ENCODE measurements at places on chromosomes 4 and X.

GRCh38 chr4:30939684-30940083 lies 219.5 kb downstream of the PCDH7 start:
- H3K27ac ChIP-seq = no peak overlapping the region
- no peaks in the 10 kb centered on the region for H3K4me1 ChIP-seq
- H3K4me3 ChIP-seq = no peak overlapping the region
- H3K27me3 ChIP-seq = no peaks in the 10 kb centered on the region

DNA sequence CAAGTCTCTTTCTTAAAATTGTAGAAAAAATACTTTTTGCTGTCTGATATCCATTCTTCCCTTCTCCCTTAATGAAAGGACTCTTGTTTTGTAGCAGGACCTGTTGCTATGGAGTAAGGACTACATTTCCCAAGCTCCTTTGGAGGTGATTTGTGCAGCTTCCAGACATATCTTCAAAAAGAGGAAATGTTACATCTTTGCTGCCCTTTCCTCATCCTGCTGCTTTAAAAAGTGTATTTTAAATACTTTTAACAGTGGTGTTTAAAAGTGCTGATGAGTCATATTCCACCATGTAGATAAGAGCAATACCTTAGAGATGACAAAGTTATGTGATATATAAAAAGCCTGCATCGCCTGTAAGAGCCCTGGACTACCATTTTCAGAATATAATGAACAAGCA lies 98.7 kb downstream of the CFAP299 start:
- no peak overlapping the region for H3K27ac ChIP-seq
- no peaks in the 10 kb centered on the region for H3K4me1 ChIP-seq
- no peaks in the 10 kb centered on the region for H3K27me3 ChIP-seq
- no peak for DNase-seq
- no peaks in the 10 kb centered on the region for H3K36me3 ChIP-seq
- no peak overlapping the region for H3K4me3 ChIP-seq

DNA sequence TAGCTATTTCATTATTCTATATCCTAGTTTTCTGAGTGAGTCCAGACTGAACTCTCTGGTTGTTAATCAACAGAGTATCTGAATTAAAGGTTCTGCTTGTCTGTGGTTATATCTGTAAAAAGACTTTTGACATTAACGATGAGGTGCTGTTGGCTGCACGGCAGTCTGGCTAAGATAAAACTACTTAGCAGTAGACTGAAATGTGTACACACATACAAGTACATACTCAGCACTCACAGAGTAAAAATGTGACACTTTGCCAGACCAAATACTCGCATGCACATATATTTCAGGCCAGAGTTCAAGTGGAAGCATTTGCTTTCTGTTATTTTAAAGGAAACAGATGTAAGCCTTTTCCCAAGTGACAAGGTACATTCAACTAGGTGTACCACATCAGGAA lies 80.5 kb downstream of the PRDM5 start:
- no peaks in the 10 kb centered on the region for H3K27me3 ChIP-seq
- no peak overlapping the region for H3K27ac ChIP-seq
- DNase-seq = no peak
- no peak overlapping the region for H3K4me3 ChIP-seq
- H3K4me1 ChIP-seq = no peaks in the 10 kb centered on the region
- H3K36me3 ChIP-seq = no peaks in the 10 kb centered on the region

DNA sequence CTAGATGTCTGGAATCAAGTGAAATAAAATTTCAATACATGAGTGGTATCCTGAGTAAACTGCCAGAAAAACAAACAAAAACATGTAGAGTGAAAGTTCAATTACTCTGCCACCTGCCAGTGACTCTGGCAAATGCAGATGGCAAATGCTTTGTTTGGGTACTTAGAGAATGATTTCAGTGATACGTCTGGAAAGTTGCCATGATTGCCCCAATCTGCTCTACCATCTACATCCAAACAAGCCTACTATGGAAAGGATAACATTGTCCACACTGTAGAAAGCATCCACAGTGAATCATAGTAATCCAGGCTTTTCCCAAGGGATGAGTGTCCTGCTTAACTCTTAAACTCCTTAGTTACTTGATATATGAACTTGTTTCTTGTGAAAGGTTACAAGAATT lies 3.4 kb downstream of the SPATA4 start:
- no peak for DNase-seq
- H3K4me1 ChIP-seq = peaks cover 12% of the 10 kb centered on the region
- peaks cover 28% of the 10 kb centered on the region for H3K27me3 ChIP-seq
- no peak overlapping the region for H3K27ac ChIP-seq
- no peak overlapping the region for H3K4me3 ChIP-seq

GRCh38 chr4:16329125-16329796 lies 103.0 kb upstream of the TAPT1 start:
- H3K4me1 ChIP-seq = no peaks in the 10 kb centered on the region
- no peak overlapping the region for H3K27ac ChIP-seq
- no peak for DNase-seq
- no peaks in the 10 kb centered on the region for H3K36me3 ChIP-seq
- peaks cover 4% of the 10 kb centered on the region for H3K27me3 ChIP-seq

DNA sequence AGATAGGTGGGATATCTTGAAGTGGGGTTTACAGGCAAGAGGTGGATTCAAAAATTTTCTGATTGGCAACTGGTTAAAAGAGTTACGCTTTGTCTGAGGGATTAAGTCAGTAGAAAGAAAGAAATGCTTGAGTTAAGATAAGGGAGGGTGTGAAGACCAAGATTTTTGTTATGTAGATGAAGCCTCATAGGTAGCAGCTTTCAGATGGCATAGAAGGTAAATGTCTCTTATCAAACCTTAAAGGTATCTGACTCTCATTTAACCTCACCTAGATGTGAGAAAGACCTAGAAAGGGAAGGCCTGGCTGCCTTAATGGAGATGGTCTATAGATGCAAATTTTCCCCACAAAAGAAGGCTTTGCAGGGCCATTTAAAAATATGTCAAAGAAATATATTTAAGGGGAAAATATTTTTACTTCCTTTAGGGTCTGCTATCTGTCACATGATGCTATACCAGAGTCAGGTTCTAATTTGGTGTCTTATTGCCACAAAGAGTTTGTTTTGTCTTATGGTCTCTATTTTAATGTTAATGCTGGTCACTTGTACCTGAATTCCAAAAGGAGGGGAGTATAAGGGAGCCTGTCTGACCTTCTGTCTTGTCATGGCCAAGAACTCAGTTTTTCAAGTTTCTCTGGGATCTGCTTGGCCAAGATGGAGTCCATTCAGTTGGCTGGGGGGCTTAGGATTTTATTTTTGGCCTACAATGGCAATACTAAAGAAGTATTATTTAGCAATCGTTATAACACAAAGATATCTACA lies 699.1 kb upstream of the AMOT start:
- no peaks in the 10 kb centered on the region for H3K4me1 ChIP-seq
- no peak for DNase-seq
- H3K36me3 ChIP-seq = no peaks in the 10 kb centered on the region

GRCh38 chr4:27001398-27002164 lies 140.9 kb downstream of the STIM2 start:
- no peaks in the 10 kb centered on the region for H3K27me3 ChIP-seq
- H3K27ac ChIP-seq = no peak overlapping the region
- peaks cover 17% of the 10 kb centered on the region for H3K4me1 ChIP-seq
- no peak for DNase-seq
- H3K4me3 ChIP-seq = no peak overlapping the region

DNA sequence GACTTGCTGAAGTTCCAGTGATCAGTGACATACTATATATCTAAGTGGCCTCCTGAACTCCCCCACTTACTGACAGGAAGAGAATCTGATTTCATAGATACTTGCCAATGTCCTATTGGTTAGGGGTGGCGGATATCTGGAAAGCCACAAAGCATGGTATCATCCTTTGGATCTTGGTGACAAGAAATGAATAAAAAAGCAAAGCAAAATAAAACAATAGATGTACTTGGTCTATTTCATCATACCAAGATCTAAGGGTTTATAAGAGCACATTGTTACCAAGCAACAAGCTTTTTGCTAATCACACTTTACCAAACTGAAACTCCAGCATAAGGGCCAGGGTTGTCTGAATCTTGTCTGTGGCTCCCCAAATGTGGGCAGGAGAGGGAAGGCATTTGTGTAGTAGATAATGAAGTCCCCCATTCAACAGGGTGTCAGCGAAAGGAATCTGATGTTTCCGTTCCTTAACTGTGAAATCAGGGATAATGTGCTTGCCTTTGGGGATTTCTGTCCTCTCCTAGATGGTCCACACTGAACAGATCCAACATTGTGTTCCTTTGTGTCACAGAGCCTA lies 125.0 kb upstream of the SMIM10 start:
- H3K27ac ChIP-seq = no peak overlapping the region
- H3K27me3 ChIP-seq = no peaks in the 10 kb centered on the region
- no peak for DNase-seq
- no peaks in the 10 kb centered on the region for H3K4me1 ChIP-seq

GRCh38 chr4:158771776-158772175 lies 3.0 kb downstream of the FNIP2 start:
- no peaks in the 10 kb centered on the region for H3K36me3 ChIP-seq
- H3K4me3 ChIP-seq = no peak overlapping the region
- no peak overlapping the region for H3K27ac ChIP-seq
- H3K27me3 ChIP-seq = peaks cover 64% of the 10 kb centered on the region
- H3K4me1 ChIP-seq = peaks cover 4% of the 10 kb centered on the region
- no peak for DNase-seq

DNA sequence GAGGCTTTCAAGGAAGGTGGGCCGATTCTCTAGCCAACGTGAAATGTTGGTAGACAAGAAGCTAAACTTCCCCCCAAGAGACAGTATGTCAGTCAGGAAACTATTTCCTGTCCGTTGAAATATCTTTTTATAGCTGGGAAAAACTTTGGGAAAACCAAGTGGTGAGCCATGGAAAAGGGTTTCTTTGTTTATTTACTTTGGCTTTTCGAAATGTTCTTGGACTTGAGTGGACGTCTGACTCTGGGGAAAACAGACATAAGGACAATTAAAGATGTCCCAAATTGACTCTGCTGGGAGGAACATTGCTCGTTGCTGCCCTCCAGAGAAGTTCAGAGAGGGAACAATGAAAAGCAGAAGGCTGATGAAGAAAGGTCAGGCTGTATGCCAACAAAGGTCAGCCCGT lies 295.4 kb downstream of the RAPGEF2 start:
- peaks cover 13% of the 10 kb centered on the region for H3K4me1 ChIP-seq
- H3K27me3 ChIP-seq = peaks cover 15% of the 10 kb centered on the region
- no peak for DNase-seq
- no peaks in the 10 kb centered on the region for H3K36me3 ChIP-seq
- no peak overlapping the region for H3K4me3 ChIP-seq
- no peak overlapping the region for H3K27ac ChIP-seq

- no peak overlapping the region for H3K4me3 ChIP-seq
- no peaks in the 10 kb centered on the region for H3K36me3 ChIP-seq
- H3K27me3 ChIP-seq = no peaks in the 10 kb centered on the region
- H3K4me1 ChIP-seq = peaks cover 6% of the 10 kb centered on the region
Measured at GRCh38 chrX:134749706-134750445, 91.6 kb upstream of the PLAC1 start.

- no peaks in the 10 kb centered on the region for H3K36me3 ChIP-seq
- no peaks in the 10 kb centered on the region for H3K4me1 ChIP-seq
- no peak overlapping the region for H3K27ac ChIP-seq
Measured at GRCh38 chr4:182354867-182355266, 111.7 kb downstream of the TENM3 start.

DNA sequence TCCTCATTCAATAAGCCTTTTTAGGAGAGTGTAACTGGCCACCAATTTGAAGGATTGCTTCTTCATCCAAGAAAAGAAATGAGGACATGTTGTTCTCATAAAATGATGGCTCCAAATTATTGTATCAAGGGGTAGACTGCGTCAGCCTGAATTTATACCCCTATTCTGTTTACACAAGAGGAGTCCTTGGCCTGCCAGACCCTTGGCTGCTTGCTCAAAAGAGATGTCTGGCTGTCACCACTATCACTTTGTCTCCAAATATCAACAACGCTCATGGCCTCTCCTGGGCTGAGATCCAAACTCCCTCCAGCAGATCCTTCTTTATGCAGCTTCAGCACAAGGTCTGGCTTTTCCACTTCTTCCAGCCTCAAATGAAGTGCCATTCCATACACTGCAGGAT lies 127.9 kb downstream of the OR13H1 start:
- H3K4me3 ChIP-seq = no peak overlapping the region
- H3K27me3 ChIP-seq = no peaks in the 10 kb centered on the region
- DNase-seq = no peak

- no peak for DNase-seq
- H3K4me3 ChIP-seq = no peak overlapping the region
- no peak overlapping the region for H3K27ac ChIP-seq
Measured at GRCh38 chr4:181613200-181613599, 630.0 kb upstream of the TENM3 start.

- H3K27ac ChIP-seq = no peak overlapping the region
- DNase-seq = no peak
- no peaks in the 10 kb centered on the region for H3K27me3 ChIP-seq
- H3K36me3 ChIP-seq = no peaks in the 10 kb centered on the region
- H3K4me1 ChIP-seq = no peaks in the 10 kb centered on the region
Measured at GRCh38 chr4:156656896-156657295, 314.7 kb downstream of the PDGFC start.

GRCh38 chrX:9728261-9728660 lies 37.4 kb downstream of the GPR143 start:
- H3K36me3 ChIP-seq = peaks cover 7% of the 10 kb centered on the region
- H3K4me3 ChIP-seq = no peak overlapping the region
- H3K27ac ChIP-seq = no peak overlapping the region
- H3K27me3 ChIP-seq = no peaks in the 10 kb centered on the region

GRCh38 chr4:76439491-76439890 lies 4.5 kb downstream of the SHROOM3 start:
- DNase-seq = no peak
- no peaks in the 10 kb centered on the region for H3K36me3 ChIP-seq
- H3K27me3 ChIP-seq = peaks cover 14% of the 10 kb centered on the region
- no peak overlapping the region for H3K27ac ChIP-seq

Data from stimulated activated naive B cell treated with anti-CD40 and anti-IgM and Interleukin-4, amounts not matched to agents 10 μg/mL and 1 μg/mL and 100 μg/mL, for 72 hours (primary cell).